ENCODE measurements at places on chromosomes 11 and 22.

DNA sequence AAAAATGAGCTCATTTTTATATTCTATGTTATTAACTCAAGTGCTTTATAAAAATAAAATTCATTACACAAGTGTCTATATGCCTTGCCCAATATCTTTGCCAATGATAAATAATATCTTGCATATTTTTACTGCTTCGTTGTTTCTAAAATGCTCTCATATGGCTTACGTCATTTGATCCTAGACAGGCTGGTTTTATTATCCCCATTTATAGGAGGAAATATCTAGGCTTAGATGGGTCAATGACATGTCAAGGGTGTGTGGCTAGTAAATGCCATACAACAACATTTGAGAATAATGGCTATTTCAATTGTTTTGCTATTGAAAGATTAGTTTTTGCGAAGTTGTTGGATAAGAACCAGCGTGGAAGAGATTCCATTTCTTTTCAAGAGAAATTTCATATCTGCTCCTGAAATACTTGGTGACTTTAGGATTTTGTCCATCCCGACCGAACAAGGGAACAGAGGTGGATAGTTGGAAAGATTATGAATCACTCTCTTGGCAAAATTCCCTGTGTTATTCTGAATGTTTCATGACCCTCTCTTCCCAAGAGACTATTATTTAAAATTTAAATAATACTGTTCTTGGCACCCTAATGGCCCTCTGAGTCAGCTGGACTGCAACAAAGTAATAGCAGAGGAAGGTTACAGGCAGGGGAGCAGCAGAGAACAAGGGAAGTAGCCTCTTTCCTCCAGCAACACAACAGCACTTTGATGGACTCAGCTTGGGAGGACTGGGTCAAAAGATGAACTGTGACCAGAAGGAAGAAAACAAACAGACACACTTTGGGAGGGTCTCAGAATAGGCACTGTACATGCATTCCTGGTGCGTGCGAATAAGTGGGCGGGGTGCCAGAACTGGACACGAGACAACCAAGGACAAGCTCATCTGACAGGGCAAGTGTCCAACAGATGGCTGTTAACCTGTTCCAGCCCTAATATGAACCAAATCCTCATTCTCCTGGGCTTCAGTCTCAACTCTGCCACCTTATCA is 94.5 kb downstream of the ME3 start:
- no peak for DNase-seq

GRCh38 chr11:117523680-117524079 is 196.0 kb downstream of the CEP164 start:
- DNase-seq = no peak

- peak; percentile 98 for DNase-seq
Observed at GRCh38 chr11:73779084-73779902, 8.4 kb upstream of the MRPL48 start.

GRCh38 chr22:43412808-43413795 is 1.3 kb downstream of the MPPED1 start:
- DNase-seq = peak; percentile 27

- DNase-seq = no peak
Observed at GRCh38 chr22:49975543-49976389, 15.2 kb downstream of the PIM3 start.

- DNase-seq = no peak
Observed at GRCh38 chr11:10654811-10655150, 38.8 kb downstream of the IRAG1 start.

GRCh38 chr11:30987819-30988218 is 381.7 kb downstream of the DCDC1 start:
- no peak for DNase-seq

DNA sequence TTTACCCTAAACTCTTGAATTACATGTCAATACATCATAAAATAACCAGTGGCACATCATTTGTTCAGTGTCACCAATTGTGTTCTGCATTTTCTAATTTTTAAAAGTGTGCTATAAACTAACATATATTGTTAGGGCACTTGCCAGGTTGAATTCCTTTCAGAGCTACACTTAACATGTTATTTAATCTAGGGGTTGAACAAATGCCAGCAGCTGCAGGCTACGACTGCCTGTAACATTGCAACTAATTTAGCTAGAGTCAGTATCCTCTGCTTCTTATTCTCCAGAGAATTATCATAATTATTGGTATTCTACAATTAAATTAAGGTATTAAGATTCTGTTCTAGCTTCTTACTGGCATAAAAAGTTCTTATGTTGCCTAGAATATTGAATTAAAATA is 46.4 kb upstream of the ARHGAP42 start:
- no peak for DNase-seq

GRCh38 chr11:76152741-76153570 is 53.3 kb downstream of the WNT11 start:
- DNase-seq = no peak

DNA sequence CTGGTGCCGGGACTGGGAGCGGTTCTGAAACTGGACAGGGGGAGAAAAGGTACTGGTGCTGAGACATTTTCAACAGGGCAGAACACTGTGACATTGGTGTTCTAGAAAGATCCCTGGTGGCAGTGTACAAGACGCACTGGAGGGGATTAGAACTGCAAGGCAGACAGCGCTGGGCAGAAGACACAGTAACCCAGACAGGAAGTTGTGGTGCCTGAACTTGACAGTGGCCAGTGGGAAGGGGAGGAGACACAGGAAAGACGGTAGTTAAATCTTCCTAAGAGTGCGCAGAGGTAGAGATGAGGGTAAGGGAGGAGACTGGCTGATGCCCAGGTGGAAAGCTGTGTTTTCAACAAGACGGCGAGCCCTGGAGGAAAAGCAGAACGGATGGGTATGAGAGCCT is 24.5 kb downstream of the FAM227A start:
- DNase-seq = no peak

DNA sequence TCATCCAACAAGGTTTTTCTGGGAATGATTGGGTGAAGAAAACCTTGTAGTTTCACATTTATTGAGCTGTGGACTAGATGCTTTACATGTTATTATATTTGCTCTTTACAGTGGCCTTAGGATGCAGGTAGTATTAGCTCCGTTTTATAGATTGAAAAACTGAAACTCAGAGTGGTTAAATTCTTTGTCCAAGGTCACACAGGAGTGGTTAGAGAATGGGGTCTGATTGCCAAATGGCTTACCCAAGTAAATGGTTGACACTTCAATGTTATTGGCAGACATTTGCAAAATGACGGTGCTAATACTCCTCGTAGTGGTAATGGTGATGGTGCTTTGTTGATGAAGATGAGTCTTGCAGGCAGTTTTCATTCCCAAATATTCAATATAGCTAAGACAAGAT is 2.2 kb downstream of the GTPBP1 start:
- DNase-seq = no peak

DNA sequence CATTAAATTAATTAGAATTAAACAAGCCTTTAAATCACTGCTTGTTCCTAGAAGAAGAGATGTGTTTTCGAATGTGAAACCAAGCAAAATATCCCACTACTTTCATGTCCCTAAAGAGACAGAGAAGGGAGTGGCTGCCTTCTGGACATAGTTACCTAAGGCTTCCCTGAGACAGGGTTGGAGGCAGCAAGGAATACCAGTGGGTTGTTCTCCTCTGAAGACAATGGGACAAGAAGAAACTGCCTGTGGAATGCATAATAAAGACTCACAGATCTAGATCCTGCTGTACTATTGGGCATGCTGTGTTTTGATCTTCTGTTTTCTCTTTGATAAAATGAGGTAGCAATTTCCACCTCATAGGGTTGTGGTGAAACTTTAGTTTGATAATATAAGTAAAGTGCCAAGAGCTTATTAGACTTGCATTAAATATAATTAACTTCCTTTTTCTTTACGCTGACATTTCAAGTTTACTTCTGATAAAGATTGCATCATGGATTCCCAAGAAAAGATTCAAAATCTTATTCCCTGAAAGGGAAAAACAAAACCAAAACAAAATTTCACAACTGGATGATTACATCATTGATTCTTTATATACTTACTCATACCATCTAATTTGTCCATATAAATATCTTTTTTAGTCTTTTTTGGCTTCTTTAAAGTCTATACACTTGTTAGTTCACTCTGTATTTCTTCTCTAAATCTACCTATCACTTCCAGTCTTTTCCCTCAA is 621.3 kb downstream of the ETS1 start:
- DNase-seq = no peak

DNA sequence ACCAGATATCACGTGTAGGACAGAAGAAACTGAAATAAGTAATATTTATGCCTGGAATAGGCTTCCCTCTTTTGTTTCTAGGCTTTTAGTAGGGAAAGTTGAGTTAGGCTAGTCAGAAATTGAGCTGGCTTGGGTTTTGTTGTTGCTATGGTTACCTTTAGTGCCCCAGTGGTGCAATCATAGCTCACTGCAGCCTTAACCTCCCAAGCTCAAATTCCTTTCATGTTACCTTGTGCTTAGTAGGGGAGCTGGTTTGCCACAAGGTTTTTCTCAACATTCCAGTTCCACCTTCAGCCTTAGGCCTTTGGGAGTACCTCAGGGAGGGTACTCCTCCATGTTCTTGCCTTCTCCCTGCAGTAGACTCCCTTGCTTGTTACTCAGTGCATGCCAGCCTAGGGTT is 69.1 kb upstream of the SUSD2 start:
- DNase-seq = no peak

- DNase-seq = no peak
Observed at GRCh38 chr11:61328351-61328750, 4.6 kb downstream of the DDB1 start.

DNA sequence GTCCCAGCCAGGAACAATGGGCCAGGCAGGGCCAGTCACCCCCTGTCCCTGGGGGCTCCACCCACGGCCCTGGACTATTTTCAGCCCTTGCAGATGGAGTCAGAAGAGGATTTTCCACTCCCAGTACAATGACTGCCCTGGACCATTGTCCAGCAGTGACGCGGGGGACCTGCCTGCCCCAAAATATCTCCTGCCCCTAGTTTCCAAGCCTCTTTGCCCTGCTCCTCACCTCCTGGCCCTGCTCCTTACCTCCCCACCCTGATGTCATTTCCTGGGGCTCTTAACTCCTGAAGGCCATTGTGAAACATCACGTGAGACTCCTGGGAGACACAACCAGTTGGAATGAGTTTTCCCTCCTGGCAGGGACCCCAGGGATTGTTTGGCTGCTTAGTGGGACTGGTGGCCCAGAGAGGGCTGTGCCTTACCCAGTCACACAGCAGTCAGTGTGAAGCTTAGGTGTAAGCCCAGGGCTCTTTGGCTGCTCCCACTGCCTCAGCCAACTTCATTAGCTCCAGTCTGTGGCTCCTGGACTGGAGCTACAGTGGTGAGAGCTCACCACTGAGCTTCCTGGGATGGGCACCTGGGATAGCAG is 22.2 kb downstream of the P2RY2 start:
- no peak for DNase-seq

GRCh38 chr11:62153087-62153395 is 29.2 kb downstream of the INCENP start:
- DNase-seq = no peak

GRCh38 chr11:60994541-60995080 is 23.1 kb downstream of the CD6 start:
- no peak for DNase-seq

DNA sequence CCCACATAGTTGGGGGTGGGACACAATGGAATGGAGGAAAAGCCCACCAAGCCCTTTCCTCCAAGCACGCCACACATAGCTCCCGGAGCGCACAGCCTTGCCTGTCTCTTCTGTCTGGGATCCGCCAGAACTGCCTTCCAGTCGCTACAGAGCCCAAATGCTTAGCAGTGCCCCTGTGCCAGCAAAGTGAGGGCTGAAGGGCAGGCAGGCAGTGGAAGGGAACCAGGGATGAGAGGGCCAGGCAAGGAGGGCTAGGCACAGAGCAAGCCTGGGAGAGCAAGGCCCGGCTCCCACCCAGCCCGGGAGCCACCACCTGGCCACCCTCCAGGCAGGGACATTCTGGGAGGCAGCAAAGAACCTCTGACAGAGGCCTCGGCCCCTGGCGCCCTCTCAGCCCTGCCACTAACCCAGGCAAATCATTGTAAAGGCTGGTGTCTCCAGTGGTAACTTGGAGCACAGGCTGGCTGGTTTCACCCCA is 32.5 kb downstream of the PPP2R1B start:
- DNase-seq = no peak

- DNase-seq = no peak
Observed at GRCh38 chr11:87013912-87014825, 23.6 kb upstream of the TMEM135 start.

DNA sequence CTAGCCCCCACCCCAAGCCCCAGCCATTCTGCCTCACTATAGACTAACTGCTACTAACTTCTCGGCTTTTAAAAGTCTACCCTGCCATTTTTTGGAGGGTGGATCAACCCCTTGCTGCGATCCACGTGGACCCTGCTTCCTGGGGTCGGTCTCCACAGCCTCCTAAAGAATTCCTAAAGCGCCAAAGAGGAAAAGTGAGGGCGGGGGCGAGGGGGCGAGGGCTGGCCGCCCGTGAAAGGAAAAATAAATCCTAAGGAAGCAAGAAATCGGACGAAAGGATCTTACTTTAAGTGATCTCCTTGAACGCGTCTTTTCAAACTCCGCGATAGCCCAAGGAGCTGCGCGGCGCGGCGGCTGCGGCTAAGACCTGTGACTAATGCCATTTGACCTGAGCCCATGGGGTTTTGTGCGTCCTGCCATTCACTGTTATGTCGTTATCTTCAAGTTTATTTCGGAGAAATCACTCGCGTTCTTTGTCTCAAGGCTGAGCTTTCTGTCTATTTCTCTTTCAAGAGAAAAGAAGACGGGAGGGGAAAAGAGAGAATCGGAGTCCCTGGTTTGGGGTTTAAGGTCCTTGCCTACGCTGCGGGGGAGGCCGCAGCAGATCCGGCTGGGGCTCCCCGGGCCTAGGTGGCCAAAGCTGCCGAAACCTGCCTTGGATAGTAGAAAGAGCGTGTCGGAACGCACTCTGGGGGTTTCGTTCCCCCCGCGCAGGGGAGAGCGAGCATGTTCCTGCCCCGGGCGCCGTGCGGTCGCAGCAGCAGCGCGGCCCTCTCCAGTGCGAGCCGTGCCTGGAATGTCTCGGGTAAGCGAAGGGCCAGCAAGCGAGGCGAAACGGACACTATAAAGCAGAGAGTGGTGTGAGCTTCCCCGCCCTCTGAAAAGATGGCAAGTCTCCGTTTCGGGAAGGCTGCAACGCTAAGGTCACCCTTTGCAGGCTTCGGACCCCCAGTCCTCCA is 2.8 kb upstream of the DBX1 start:
- no peak for DNase-seq

DNA sequence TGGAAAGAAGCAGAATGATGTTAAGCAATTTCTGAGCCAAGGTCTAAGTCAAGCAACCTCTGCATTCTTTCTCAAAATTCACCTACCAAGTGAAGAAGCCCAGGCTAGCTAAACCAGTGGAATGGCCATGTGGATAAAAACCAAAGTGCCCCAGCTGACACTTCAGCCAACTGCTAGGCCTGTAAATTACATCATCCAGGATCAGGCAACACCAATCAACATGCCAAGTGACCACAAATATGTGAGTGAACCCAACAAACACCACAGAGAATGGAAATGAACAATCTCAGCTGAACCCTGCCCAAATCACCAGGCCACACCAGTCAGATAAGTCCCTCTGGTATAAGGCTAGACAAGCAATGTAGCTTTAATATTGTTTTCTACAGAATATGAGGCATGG is 25.1 kb upstream of the FJX1 start:
- DNase-seq = no peak

DNA sequence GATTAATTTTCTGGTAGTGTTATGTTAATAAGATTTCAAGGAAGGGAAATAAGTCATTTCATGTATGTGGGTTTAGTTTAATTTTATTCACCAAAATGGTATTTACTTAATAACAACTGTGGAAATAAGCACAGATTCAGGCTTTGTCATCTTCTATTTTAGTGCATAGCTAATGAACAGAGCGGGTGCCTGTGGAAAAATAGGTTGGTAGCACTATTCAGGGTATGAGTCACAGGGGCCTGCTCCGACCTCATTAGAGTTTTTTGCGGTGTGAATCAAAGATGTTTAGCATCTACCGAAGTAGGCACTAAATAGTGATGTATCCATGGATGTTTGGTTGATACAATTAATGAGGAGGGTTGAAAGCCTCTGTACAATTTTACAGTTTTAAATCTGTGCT is 78.2 kb downstream of the FAT3 start:
- DNase-seq = no peak
